ENCODE measurements at places on chromosomes 4 and X.

DNA sequence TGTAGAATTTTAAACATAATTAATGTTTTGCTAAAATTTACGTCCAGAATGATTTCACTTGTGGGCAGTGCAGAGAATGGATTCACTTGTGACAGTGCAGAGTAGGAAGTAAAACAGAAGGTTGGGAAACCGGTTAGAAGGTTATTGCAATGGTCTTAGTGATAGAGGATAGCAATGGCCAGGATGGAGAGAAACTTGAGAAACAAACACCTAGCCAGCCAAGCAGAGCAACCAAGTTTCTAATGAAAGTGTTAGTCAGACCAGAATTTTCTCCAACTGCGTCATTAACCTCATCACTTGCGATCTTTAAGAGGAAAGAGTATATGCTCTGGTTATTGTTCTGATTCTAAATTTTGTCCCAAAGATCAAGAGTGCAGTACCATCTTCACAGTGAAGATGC lies 50.0 kb upstream of the TBC1D9 start:
- DNase-seq = no peak

- DNase-seq = no peak
Observed at GRCh38 chr4:12409507-12410190, 981.0 kb upstream of the HS3ST1 start.

- no peak for DNase-seq
Observed at GRCh38 chr4:47120783-47121182, 89.4 kb downstream of the GABRB1 start.

- DNase-seq = no peak
Observed at GRCh38 chrX:19810802-19811201, 76.6 kb downstream of the SH3KBP1 start.

- DNase-seq = no peak
Observed at GRCh38 chrX:27086237-27086636, 376.9 kb downstream of the PPP4R3C start.

Data from ascending aorta (tissue), 2 donors.